ENCODE measurements at places on chromosomes 2 and 18.
A peak's percentile ranks its signal among the peaks of the same experiment; 100 is the strongest.

DNA sequence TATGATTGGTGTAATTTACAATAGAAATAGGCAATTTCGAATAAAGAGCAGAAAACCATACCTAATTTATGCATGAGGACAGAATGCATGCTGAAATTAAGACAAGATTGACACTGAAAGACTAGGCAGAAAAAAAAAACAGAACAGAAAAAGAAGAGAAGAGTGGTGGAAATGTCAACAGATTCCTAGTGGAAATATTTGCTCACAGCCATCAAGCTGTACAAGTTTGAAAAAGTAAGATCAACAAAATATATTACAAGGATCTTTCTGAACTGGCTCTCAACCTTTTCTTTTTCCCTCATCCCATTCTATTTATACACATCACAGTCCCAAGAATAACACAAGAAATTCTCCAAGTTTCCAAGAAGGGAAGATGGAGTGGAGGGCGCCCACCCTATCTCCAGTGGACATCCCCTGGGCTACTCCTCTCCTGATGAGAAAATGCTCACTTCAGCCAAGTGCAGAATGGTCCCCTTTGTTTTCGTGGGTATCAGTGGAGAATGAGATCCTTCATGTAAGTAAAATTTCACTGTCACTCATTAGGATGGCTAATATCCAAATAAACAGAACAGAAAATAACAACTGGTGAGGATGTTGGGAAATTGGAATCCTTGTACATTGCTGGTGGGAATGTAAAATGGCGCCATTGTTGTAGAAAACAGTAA, 51.0 kb upstream of the ZNF532 start:
- no peak for DNase-seq

GRCh38 chr2:100381240-100381639, 36.2 kb downstream of the CHST10 start:
- DNase-seq, result peak; percentile 71

DNA sequence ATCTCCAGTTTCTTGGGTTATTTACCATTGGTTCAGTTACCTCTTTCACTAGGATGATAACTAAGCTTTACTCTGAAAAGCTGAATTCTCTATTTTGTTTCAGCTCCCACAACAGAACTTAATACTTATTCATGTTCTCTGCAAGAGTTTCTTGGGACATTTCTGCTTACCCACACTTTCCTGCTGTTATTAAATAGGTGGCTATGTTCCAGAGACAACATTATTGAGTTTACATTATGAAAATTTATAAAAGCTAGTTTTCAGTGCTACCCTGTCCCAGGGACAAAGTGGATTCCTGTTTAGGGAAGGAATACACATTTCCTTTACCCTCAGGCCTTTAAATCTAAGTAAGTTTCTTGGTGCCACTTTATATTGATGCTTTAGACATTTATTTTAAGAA, 7.0 kb upstream of the GPD2 start:
- no peak for DNase-seq

DNA sequence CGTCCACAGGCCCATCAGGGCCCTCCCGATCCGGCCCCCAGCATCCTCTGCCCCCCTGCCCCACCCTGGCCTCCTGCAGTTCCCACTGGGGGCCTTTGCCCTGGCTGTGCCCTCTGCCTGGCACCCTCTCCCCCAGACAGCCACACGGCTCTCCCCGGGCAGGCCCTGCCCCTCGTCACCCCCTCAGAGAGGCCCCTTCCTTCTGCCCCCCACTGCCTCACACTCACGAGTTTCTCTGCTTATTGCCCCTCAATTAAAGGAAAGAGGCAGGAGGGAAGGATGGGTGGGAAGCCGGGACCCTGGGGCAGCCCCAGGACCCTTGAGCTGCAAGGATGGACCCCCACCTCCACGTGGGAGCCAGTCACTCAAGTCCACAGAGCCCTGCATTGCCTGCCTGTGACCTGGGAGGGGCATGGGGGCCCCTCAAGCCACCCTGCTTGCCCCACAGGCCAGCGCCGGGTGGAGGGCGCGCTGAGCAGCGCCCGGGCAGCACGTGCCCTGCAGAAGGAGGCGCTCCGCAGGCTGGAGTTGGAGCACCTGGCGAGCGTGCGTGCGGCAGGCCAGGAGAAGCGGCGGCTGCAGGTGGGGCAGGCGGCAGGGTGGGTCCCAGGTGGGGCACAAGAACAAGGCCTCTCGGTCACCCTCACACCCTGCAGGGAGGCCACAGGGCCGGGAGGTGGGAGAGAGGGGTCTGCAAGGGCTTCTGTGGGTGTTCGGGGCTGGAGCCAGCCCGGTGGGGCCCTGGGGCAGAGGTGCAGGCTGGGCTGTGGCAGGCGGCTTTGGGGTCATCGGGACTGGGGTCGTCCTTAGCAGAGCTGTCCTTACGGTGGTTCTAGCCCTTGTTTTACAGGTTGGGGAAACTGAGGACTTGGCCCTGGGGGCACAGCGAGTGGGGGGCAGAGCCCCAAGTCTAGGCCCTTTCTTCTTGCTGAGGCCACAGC, 30.5 kb upstream of the SNED1 start:
- no peak for DNase-seq

DNA sequence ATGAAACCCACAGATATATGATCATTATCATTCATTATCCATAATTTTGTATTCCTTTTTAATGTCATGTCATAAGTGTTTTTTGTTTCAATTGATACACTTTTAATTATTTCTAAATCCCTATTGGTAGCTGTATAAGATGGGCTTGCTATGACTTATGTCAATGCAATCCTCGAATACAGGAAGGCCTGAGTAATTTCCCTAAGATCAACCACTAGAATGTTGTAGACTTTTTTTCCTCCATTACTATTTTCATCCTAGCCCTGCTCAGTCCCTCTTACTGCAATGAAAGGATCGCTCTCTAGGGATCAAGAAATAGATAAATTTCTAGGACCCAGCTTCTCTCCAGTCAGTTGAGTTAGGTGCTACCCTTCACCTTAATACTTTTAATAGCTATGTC, 186.3 kb downstream of the KCNE4 start:
- DNase-seq, result no peak

DNA sequence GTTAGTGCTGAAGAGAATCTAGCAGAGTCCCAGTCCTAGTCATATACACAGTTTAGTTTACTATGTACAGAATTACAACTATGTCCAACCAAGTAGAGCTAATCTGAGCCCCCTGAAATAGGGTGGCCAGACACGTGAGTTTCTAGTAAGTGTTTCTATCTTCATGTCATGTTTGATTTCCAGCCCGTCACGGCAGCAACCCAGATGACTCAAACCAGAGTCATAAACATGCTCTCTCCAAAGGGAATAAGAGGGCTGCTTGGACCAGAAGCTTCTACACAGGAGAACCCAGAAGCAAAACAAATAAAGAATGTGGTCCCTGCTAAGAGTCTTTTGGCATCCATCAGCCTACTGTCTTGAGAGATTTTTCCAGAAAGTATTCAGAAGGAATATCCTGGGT, 64.9 kb upstream of the WIPF1 start:
- DNase-seq, result no peak

- no peak for DNase-seq
Measured at GRCh38 chr18:5771343-5771742, 124.0 kb downstream of the TMEM200C start.

DNA sequence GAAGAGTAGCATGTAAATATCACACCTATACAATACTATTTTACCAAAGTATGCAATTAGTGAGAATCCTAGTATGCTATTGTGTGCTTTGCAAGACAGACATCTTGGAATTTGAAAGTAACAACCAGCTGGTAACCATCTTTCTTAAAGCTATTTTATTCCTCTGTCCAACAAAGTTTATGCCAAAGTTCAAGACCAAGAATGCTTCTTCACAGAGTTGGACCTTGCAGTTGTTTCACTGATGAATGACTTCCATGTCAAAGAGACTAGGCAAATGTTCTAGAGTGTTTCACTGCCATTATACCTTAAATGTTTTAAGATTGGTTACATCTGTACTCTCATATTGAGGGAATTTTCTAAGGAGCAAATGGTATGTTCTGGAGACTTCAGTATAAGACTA, 215.2 kb upstream of the CRIM1 start:
- DNase-seq, result no peak

DNA sequence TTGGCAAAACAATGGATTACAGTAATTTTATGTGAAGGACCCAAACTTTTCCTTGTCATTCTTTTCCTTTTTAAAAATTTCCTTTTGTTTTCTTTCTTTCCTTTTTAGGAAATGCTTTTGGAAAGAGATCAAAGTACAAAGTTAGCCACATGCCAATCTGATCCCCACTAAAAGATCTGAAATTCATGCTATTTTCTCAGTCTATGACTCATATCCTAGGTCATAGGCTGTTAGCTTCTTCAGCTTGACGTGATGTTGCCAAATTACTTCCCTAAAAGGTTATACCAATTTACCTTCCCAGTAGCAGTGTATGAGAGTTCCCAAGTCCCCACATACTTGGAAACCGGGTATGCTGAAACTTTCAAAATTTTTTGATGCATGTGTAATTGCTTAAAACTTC, 355.3 kb downstream of the INSIG2 start:
- no peak for DNase-seq

- DNase-seq, result no peak
Measured at GRCh38 chr18:25229081-25229480, 122.9 kb downstream of the ZNF521 start.

DNA sequence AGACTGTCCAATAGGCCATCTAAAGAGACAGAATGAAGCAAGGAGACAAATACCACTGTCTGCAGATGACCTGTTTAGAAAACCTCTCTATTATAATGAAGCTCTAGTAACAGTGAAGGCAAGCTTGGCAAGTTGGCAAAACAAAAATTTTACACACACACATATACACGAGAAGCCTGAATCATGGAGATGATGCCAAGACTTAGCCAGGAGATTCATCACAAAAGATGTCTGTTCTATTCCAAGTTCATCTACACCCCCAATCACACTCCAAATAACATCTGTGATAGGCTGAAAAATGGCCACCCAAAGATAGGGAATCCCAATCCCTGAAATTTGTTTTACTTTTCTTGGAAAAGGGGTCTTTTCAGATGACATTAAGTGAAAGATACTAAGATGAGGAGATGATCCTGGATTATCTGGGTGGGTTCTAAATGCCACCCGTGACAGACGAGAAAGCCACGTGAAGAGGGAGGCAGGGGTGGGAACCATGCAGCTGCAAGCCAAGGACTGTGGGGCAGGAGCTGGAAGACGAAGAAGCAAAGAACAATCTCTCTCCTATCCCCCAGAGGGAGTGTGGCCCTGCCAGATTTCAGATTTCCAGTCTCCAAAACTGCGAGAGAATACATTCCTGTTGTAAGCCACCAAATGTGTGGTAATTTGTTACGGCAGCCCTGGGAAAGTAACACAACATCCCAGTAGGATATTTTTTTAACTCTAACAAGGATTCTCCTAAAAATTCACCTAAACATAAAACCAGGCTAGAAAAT, 20.0 kb downstream of the HDLBP start:
- DNase-seq, result no peak

- no peak for DNase-seq
Measured at GRCh38 chr2:191923652-191923997, 76.7 kb upstream of the CAVIN2 start.

GRCh38 chr2:64629329-64629781, 24.4 kb downstream of the SERTAD2 start:
- no peak for DNase-seq

GRCh38 chr2:103784261-103784660, 1022.4 kb downstream of the TMEM182 start:
- DNase-seq, result no peak

DNA sequence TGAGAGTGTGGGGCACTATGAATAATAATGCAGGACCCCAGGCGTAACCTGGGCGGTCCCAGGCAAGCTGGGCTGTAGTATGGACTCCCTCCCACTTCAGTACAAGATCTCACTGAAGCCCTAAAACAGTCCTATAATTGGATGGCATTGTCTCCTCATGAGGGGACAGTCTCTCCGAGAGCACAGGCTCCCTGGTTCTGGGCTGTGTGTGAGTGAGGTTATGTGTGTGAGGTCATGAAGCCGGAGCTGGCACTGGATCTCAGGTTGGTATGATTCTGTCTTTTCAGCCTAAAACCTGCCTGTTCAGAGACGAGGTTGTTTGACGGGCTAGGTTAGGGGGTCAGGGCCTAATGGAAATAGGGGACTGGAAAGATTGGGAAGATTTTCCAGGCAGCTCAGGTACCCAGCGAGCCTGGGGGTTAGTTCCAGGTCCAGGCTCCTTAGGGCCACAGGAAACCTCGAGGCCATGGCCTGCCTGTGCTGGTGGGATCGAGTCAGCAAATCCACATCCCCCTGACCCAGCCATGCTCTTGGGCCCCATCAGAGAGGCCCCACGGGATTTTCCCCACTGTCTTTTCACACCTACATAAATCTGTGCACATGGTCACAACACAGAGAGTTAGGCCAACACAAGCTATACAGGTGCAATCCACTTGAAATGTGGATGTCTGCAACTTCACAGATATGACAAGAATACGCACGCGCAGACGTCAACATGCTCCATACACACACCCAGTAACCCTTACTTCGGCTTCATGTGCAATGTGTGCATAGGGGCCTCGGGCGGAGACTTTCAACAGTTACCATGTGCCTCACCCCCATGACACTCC, 94.8 kb downstream of the INHBB start:
- no peak for DNase-seq

GRCh38 chr2:57575700-57576268, 470.8 kb upstream of the VRK2 start:
- no peak for DNase-seq

- no peak for DNase-seq
Measured at GRCh38 chr2:88053934-88054781, 1.4 kb downstream of the KRCC1 start.

DNA sequence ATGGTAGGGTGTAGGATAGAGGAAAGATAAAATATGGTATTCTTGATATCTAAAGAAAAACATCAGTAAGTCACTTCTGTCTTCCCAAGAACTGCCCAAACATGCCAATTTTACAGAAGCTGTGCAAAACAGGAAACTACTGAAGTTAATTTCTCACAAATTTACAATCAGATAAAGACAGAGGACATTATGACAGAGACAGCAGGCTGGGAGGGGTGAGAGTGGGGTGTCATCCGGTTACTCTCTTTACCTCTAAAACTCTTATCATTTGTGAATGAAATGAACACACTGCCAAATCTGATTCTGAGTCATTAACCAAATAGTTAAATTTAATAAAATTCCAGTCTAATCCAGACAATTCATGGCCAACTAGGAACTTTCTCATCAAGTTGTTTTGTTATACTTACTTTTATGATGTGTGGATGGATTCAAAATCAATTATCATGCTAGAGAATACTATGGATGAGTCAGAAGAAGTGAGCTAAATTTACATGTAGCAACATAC, 323.2 kb upstream of the MEX3C start:
- no peak for DNase-seq
